WTC11 (cell line): ENCODE measurements at places on chromosomes 3 and 15.
A peak's percentile ranks its signal among the peaks of the same experiment; 100 is the strongest.

GRCh38 chr3:145190138-145190537 is 970.8 kb downstream of the PLOD2 start:
- no peak for DNase-seq

GRCh38 chr15:70291305-70292075 is 193.8 kb upstream of the TLE3 start:
- no peak for DNase-seq

- no peak for DNase-seq
These were observed 39.6 kb downstream of the SCAP start for GRCh38 chr3:47436180-47436579.

DNA sequence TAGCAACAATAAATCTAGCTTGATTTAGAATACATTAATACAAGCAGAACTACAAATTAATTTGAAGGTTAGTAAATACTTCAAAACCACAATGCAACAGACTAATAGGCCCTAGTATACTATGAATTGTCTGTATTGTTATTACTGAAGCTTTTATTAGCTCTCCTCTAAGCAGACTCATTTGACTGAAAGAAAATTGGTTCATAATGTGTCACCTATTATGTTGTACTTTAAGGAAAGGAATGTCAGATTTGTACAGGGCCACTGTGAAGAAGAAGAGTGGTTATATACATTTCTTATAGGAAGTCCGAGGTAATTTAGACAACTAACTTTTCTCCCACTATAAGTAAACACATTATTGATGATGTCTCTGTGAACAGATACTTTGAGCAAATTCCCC is 954.5 kb downstream of the ZPLD1 start:
- DNase-seq: no peak

DNA sequence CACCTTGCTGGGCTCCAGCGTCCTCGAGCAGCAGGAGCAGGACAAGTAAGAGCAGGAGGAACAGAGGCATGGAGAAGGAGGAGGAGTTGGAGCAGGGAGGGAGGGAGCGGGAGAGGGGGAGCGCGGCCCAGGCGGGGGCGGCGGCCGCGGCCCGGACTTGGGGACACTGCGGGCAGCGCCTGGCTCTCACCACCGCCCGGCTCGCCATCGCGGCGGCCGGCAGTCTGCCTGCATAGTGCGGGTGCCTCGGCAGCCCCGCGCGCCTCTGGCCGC is 440 bp downstream of the DCBLD2 start:
- peak; percentile 70 for DNase-seq

- DNase-seq: no peak
These were observed 21.8 kb downstream of the IGDCC3 start for GRCh38 chr15:65355988-65356353.

DNA sequence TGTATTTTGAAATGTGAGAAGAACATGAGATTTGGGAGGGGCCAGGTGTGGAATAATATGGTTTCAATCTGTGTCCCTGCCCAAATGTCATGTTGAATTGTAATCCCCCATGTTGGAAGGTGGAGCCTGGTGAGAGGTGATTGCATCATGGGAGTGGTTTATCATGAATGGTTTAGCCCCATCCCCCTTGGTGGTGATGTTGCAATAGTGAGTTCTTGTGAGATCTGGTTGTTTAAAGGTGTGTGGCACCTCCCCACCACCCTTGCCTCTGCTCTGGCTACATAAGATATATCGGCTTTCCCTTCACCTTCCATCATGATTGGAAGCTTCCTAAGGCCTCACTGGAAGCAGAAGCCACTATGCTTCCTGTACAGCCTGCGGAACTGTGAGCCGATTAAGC is 23.9 kb upstream of the TMEM108 start:
- DNase-seq: no peak

DNA sequence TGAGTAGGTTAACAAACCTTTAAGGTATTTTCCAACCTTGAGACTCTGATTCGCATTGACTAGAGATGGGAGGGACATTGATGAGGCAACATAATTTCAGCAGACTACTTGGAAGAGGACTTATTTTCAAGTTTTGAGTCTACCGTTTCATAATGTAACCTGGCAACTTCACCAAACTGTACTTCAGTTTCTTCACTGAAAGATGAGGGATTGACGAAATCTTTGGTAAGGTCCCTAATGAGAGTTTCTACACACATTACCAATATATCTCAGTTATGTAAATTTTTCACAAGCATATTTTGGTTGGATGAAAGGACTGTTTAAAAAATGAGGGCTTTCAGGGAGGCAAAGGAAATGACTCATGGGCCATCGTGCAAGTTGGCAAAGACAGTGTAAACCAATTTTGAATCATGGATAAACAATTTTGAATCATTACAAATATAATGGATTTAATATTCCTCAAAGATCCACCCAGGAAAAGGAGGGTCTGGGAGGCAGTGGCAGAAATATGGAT is 28.7 kb upstream of the SEMA6D start:
- no peak for DNase-seq

DNA sequence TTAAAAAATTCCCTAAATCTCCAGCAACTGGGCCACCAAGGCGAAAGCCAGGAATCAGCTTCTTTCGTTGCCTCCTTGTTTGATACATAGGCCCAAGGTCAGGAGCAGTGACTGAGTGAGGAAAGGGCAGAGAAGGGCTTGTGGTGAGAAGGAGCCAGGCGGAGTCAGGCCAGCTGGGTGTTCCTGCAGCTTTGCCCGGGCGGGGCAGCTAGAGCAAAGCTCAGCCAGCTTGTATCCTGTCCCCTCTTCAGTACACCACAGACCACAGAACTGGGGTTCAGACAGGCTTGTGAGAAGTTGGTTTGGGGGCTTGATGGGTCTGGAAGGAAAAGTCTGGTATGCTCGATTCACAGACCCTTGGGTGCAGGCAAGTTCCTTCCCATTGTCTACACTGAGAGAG is 52.6 kb downstream of the CCK start:
- DNase-seq: no peak

DNA sequence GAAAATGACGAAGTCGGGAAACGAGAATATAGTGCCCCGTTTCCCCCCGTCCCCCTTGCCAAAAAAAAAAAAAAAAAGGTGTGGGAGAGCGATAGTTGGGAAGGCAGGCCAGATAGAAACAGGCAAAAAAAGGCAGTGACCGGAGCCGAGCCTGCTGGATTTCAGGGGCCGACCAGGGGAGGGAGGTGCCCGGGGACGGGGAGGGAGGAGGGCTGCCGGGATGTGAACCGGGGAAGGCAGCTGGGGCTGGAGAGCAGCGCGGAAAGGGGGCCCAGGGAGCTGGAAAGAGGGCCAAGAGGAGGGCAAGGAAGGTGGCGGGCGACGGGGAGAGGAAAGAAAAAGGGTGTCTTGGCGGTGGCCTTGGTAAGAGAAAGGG is 837 bp downstream of the LRRN1 start:
- DNase-seq: peak; percentile 30

- DNase-seq: no peak
These were observed 11.4 kb downstream of the SQOR start for GRCh38 chr15:45646220-45646619.

DNA sequence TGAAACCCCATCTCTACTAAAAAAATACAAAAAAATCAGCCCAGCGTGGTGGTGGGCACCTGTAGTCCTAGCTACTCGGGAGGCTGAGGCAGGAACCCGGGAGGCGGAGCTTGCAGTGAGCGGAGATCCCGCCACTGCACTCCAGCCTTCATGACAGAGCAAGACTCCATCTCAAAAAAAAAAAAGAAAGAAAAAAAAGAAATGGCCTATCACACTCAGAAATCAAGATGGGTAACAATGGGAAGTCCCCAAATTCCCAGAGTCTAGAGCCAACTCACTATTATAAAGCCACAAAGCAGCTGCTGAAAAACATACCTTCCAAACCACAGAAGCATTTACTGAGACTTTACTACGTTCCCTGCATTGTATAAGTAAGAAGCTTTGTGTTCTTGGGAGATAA is 7.5 kb downstream of the HDGFL3 start:
- DNase-seq: no peak

DNA sequence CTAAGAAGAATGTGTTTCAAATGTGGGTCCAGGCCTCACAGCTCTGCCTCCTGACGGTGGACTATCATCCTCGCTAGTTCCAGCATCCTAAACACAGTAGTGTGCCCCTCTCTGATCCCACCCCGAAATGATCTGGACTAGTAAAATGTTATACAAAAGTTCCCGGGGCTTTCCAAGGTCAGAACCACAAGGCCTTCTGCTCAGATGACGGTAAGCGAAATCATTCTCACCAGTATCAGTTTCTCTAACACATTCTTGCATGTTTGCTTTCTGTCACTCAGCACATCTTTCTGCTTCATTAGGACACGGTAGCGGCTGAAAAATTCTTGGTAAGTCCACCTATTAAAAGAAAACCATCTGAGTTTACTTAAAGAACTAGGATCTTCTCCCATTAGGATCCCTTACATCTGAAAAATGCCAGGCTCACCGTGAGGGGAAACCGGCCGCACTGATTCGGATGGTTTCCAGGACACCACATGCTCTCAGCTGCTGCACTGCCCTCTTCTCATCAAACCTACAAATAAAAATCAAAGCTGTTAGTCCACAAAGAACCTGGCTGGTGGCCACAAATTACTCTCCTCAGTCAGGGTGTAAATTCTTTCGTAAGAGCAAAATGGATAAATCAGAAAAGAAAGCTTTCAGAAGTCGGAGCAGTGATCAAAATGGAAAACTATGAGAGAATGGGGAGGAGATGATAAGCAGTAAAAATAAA is 83.9 kb upstream of the MYO5C start:
- no peak for DNase-seq

DNA sequence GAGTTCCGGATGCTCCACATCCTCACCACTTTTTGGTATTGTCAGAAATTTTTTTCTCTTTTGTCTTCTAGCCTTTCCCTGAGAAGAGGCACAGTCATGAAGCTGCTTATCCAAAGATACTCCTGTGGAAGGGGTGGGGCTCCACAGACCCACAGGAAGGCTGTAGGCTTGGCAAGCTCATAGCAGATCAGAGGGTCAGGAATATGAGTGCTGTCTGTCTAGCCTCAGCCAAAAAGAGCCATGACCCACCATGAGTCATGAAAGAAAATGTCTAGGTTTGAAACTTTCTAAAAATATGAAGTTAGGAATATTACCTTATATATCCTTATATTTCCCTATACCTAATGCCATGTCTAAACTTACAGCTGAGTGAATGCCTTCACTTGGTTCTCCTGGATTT is 118.2 kb upstream of the THBS1 start:
- DNase-seq: no peak

GRCh38 chr3:144104186-144104585 is 132.6 kb downstream of the DIPK2A start:
- no peak for DNase-seq

DNA sequence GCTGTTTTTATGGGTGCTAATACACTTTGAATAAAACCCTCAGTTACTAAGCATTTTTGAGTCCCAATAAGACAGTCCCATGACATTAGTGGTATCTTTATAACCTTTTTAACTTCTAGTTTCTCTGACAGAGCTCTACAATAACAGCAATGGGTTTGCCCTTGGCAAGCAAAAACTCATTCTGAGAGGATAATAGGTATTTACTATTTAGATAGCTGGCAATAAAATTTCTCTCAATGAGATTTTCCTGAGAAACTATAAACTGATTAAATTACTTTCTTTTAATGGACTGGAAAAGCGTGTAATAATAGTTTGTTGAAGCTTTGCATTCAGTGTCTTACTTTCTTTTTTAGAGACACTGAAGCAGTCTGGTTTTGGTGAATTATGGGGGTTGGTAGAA is 168.0 kb upstream of the MLF1 start:
- no peak for DNase-seq

DNA sequence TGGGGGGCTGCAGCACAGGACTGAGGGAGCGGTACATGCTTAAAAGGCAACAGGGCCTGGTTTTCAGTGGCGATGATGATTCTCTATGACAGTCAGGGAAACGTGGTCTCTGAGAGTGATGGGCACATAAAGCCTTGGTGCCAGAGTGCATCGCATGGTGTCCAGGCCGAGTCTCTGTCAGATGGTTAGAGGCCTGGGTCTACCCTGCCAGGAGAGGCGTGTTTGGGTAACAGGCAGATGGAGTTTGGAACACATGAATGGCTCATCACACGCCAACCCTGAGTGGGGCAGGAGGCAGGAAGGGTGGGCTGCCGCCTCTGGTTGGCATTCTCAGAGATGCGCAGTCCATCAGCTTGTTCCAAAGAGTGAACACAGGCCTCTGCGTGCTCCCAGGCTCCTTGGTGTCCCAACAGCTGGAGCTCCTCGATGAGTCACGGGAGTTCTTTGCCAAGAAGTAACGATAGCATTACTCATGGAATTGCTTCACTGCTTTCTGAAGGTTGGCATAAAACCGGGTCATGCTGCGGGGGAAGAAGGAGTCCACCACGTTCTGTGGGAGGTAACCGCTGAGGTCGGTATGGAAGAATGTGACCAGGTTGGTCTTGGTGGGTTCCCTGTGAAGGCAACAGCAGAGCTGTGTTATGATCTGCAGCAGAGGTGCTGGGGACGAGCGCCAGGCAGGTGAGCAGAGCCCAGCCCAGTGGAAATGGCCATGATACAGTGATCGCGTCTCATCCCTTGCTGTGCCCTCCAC is 11.0 kb downstream of the STARD5 start:
- DNase-seq: no peak

DNA sequence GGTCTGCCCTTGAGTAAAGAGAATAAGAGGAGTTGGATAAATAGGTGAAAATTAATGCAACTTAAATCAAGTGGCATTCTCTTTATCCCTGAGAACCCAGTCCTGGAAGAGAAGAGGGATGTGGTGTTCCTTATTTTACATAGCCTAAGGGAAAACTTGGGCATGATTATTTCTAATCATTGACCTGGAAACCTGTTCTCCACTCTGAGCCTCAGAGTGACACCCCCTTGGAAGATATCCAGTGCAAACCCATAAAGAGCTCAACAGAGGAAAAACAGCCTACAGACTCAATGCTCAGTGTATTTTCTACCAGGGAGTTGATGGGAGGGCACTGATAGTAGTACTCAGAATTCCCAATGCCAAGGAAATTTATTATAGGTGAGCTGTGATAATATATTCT is 22.0 kb downstream of the SLC15A2 start:
- DNase-seq: no peak

DNA sequence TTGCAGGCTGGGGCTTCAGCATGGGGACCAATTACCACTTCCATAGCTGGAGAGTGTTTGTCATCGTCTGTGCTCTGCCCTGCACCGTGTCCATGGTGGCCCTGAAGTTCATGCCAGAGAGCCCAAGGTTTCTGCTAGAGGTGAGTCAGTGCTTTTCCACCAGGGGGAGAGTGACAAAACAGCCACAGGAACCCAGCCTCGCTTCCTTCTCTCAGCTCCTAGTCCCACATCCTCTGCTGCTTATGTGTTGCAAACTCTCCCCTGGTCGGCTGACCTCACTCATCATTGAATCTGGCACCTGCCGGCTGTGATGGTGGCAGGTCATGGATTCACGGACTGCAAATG is 158.3 kb downstream of the SV2B start:
- peak; percentile 18 for DNase-seq

- peak; percentile 60 for DNase-seq
These were observed 65.7 kb upstream of the ALDH1L1 start for GRCh38 chr3:126245811-126246727.
